Fibroblast of the aortic adventitia (primary cell): ENCODE measurements at places on chromosomes 3 and 15. TPM values are rescaled to one million over a fixed set of nuclear protein-coding genes. Genes with fewer than 3 reads are reported as not detected.

Gene ITIH3
- under 0.01 and 0.49 TPM in 2 replicates for total RNA-seq

Gene ANXA2
- total RNA-seq, result 2,605 and 3,136 TPM in 2 replicates

Gene CIDEC
- total RNA-seq, result not detected in 2 replicates

Gene BCHE
- total RNA-seq, result 5.7 and 76.2 TPM in 2 replicates

Gene VPS39
- total RNA-seq, result 61.8 and 174 TPM in 2 replicates

Gene VPS18
- 32.2 and 57.4 TPM in 2 replicates for total RNA-seq
